ENCODE measurements at places on chromosomes 3 and 15. TPM values are rescaled to one million over a fixed set of nuclear protein-coding genes. Genes with fewer than 3 reads are reported as not detected.

- no peak for DNase-seq
Measured at GRCh38 chr15:64596701-64597476, 136.5 kb downstream of the ZNF609 start.

- peak; percentile 77 for DNase-seq
Measured at GRCh38 chr3:42652611-42653302, 740 bp upstream of the ZBTB47 start.

GRCh38 chr3:133476971-133477375, 77.1 kb downstream of the BFSP2 start:
- no peak for DNase-seq

- no peak for DNase-seq
Measured at GRCh38 chr3:59185591-59186369, 136.0 kb upstream of the CFAP20DC start.

DNA sequence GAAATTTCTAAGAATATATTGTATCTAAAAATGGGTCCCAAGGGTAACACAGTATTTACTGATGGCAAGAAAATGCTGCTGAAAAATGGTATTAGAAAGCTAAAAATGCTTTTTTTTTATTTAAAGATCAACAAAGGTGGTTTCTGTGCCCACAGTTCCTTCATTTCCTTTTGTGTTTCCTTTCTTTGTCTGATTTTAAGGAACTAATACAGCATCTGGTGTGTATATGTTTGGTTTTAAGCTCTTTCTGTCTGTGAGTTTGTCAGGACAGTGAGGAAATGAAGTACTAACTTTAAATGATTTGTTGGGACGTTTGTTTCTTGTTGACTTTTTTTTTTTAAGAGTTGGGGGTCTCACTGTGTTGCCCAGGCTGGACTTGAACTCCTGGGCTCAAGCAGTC, 38.2 kb downstream of the RASA2 start:
- no peak for DNase-seq

GRCh38 chr15:74170875-74171578, 2.5 kb upstream of the ISLR start:
- no peak for DNase-seq

DNA sequence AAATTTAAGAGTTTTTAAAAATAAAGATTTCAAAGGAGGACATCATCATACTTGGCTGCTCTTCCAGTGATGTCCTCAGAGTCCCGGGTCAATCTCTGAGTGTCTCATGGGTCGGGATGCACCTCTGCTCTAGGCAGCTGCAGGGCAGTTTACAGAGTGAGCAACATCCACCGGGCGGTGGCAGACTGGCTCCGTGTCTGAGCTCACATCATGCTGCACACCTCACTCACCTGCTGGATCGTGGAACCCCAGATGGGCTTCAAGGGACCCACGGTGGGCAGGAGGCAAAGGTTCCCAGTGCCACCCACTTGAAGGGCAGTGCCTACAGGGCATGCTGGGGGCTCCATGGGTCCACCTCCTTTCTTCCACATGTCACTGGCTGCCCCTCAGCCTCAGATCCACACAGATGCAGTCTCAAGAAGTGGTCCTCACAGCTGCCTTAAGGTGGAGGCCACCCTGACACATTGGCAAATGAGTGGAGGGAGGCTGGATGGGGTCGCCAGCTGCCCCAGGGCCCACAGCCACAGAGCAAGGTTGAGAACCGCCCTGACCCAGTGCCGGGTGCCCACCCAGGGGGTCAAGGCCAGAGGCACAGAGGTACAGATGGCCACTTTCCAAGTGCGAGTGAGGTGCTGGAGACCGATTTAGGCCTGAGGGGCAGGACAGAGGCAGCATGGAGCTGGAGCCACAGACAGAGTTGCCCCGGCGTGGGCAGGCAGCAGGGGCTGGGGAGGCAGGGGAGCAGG, 25.2 kb downstream of the CYFIP1 start:
- DNase-seq, result no peak

GRCh38 chr15:72155003-72155621, 36.9 kb downstream of the SENP8 start:
- peak; percentile 83 for DNase-seq

DNA sequence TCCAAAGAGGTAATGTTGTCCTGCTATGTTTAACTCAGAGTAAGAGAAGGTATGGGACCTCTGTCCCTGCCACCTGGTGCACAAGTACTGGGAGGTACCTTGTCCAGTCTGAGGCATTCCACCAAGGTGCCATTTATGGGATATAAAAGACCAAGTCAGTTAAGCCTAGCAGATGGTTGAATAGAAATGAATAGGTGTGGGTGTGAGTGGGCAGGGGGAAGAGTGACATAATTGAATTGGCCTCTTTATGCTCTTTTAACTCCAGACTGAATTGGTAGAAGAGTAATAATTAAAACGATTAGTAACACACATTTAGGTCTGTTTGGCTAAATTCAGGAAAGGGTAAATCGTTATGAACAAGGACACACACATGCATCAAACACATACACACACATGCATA, 562 bp downstream of the ADGRG7 start:
- no peak for DNase-seq

- no peak for DNase-seq
Measured at GRCh38 chr15:99504823-99505551, 60.8 kb upstream of the MEF2A start.

DNA sequence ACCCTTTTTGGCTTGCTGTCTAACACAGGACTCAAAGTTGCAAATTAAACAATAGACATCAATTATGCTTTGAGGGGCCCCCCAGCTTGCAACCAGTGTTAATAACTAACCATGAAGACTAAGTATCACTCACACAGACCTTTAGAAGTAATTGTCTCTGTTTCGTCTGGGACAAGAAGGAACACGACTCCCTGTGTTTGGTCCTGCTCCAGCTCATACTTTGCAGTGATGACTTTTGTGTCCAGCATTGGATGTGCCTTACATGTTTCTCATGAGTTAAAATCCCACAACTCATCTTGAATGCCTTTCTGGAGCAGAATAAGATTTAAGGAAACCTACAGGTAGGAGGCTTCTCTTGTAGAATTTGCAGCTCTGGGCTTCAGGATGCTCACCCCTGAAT, 53.1 kb downstream of the GMNC start:
- no peak for DNase-seq

DNA sequence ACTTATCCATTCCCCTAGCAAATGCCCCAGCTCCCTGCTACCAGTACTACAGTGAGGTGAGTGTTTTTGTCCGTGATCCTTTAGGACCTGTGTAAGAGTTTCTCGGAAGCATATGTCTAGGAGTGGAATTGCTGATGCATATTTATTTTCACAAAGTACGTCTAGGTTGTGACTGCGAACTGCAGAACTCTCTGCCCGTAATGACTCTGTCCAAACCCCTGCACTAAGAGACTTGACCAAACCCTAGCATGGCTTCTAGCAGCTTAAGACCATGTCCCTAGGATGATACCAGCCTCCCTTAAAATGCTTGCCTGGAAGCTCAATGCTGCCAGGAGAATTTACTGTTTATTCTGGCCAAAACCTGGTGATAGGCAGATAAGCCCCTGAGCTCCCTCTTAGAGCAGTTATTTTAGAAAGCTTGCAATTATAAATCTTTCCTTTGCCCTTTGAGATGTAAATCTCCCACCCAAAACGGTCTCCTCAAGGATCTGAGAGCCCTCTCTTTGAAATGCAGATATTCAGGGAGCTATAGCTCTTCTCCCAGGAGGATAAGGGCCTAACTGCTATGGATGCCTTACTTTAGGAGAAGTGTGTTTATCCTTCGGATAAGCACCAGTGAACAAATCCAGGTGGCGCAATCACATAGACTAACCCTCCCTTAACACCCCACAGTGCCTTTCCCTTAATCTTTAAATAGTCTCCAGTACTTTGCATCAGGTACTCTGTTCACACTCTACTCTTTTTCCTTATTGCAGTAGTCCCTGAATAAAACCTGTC, 14.7 kb upstream of the CA12 start:
- DNase-seq, result no peak

GRCh38 chr3:12273045-12273695, 15.7 kb upstream of the PPARG start:
- DNase-seq, result no peak

GRCh38 chr15:56816781-56817180, 83.5 kb upstream of the ZNF280D start:
- no peak for DNase-seq

- DNase-seq, result peak; percentile 81
Measured at GRCh38 chr3:89113893-89114840, 6.7 kb downstream of the EPHA3 start.

- no peak for DNase-seq
Measured at GRCh38 chr3:60365360-60365759, 885.9 kb downstream of the FHIT start.

GRCh38 chr3:29171043-29171990, 109.6 kb upstream of the RBMS3 start:
- no peak for DNase-seq

DNA sequence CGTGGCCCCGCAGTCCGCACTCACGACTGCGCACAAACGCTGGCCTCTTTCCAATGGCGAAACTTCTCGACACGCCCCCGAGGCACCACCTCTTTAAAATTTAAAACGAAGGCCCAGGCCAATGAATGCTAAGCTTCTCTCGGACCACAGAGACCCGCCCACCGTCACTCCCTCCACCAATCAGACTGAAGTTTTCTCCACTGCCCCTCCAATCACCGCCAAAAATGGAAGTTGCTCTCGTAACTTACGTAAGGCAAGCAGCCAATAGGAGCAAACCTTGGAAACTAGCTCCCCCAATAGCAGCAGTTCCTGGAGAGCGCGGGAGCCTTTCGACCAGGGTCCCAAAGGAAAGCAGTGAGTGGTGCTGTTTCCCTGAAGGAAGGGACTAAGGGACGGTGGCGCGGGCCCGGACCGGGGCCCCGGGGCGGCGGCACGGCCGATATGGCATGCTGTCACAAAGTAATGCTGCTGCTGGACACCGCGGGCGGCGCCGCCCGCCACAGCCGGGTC, at the start of gene TICRR:
Gene TICRR, plus strand, starts transcription at position 324 of the 510 bp plus-strand sequence. Its CDS starts 118 bp downstream, at position 442.
- peak; percentile 96 for DNase-seq

DNA sequence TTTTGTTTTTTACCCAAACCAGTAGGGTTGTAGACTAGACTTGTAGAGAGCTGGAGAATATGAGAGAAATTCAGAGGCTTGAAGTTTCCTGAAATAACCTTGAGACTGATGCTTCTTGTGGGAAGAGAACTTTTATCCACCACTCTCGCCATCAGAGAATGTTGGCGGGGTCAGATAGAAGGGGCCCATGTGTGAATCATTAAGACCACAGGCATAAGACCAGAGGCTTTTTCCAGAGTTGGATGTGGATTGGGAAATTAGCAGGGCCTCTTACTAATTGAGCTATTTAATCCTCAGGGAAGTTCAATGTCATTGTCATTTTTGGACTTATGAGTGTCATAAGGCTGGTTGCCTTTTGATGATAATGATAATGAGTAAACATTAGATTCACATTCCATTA, 246.9 kb upstream of the THRB start:
- no peak for DNase-seq

- DNase-seq, result no peak
Measured at GRCh38 chr15:100307241-100308212, 34.2 kb downstream of the ADAMTS17 start.

- no peak for DNase-seq
Measured at GRCh38 chr15:96583671-96584070, 253.2 kb downstream of the NR2F2 start.

DNA sequence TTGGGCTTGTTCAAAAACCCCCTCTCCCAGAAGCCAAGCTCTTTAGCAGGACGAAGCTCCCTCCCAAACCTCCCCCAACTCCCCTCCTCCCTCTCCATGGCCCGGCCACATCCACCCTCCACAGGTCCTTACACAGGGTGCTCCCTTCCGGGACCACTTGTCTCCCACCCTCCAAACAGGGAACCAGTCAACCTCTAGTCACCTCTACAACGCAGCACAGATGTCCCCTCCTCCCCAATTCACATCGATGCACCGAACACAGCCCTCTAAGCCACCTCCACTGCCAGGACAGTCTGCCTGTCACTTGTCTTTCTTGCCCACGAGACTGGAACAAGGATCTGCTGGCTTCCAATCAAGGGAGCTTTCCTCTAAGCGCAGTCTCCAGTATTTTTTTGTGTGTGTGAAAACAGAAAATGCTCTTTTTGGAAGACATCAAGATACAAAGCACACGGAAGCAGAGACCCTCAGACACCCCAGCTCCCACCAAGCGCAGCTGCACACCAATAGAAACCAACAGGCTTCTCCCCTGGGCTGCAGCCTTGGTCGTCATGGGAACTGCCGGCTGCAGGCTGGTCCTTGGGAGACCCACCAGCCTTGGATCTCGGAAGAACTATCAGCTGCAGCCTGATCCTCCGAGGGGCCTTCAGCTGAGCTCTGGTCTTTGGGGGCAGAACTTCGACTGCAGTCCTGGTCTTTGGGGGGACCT, 26.5 kb downstream of the IQSEC1 start:
- no peak for DNase-seq

DNA sequence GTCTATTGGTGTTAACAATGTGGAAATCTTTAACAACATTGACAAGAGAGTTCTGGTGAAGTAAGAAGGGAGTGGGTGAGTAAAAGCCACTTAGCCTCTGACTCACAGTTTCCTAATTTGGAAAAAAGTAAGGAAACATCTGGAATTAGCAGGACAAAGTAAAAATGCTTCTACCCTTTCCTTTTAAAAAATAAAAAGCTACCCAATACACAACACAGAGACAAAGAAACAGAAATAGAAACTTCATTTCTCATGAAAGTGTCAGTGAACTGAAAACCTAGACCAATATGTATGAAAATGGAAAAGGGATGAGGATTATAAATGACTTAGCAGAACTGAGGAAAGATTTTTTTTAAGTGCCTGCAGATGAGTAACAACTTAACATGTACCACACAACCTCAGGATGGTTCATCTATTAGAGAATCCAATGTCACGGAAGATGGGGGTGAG, 65.4 kb downstream of the SSR3 start:
- no peak for DNase-seq

DNA sequence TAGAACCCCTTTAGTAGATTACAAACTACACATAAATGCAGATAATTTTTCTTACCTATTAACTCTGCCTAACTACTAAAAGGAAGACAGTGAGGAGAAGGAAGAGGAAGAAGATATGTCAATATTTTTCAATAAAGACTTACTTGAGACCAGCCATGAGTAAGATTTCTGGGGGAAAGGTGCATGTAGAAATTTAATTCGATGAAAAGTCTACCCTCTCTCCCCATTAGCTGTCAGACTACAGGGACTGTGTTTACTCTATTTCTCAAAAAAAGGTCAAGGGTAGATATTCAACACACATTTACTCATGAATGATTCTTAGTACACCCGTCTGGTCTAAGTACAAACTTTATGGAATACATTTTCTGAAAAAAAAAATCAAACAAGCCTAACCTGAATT, 6.8 kb downstream of the TSPAN3 start:
- DNase-seq, result no peak

GRCh38 chr15:95202569-95203349, 971.4 kb downstream of the MCTP2 start:
- DNase-seq, result no peak

Gene CMTM8
- total RNA-seq, result 7.6 TPM

Gene GOLGA6L22
- total RNA-seq, result not detected

Gene GOLGA6L10
- 1.9 TPM for total RNA-seq

Gene WDR76
- 5.1 TPM for total RNA-seq

Gene NR1I2
- total RNA-seq, result not detected

Gene CNTN4
- total RNA-seq, result 80.0 TPM

Gene MINAR1
- total RNA-seq, result 0.98 TPM

Gene CCR8
- not detected for total RNA-seq

Gene TSEN2
- total RNA-seq, result 22.2 TPM

Gene PARP15
- total RNA-seq, result 3.3 TPM

All from sciatic nerve (tissue), 2 donors.